ENCODE measurements at places on chromosomes 2 and 18.

GRCh38 chr2:224947566-224947965 is 94.7 kb downstream of the DOCK10 start:
- DNase-seq = no peak

DNA sequence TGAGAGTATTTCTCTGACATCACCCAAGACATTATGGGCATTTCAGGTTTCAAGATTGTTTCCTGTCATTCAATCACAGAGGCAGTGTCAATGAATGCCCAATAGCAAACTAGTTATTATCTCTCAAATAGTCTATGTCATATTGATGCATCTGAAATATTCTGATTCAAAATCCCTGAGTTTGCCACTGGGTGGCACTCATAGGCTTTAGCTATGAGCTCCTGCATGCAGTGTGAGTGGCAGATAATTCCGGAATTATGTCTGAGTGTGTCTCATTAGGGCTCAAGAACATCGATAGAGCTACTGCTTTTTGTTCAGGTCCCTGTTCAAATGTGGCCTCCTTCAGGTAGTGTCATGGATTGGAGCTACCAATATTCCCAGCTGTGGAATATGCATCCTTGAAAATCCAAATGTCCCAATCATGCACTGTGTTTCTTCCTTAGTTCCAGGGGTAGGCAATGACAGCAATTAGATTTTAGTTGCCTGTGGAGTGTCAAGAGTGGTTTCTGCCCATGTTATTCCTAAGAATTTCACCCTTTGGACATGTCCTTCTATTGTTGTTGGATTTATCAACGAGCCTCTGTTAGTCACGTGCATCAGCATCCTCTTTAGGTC is 7.8 kb upstream of the OR6B3 start:
- no peak for DNase-seq

DNA sequence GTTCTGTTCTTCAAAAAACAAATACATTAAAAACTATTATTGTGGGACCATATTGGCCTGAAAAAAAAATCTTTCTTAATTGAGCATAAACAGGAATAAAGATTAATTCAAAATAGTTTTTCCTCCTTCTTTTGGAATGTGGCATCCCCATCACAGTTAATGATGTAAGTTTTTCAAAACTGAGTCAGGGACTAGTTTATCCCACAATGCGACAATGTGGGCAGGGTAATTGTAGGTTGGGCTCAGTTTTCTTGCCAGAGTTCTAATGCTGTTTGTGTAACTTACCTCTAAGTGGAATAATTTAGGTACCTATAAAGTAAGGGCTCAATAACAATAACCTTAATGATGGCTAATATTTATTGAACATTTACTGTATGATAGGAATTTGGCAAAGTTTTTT is 82.0 kb downstream of the PMS1 start:
- DNase-seq = no peak

GRCh38 chr2:110783196-110783873 is 51.0 kb downstream of the ACOXL start:
- DNase-seq = no peak

DNA sequence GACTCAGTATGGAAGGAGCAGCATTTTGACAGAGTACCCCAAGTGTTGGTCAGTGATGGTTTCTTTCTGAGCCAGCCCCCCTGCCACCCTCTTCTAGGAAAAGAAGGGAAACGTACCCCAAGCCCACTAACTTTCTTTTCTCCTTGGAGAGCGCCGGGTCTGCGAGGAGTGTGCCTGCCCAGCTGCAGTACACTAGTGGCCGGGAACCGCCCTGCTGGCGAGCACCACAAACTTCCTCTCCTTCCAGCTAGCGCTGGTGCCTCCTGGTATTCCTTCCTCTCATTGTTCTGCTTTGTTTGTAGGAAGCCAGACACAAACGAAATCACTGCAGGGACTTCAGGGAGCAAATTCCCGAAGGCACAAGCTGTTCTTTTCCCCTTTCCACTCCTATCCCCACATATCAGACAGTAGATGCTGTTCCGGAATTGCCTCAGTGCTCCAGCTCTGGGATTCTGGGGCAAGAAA is 1.8 kb downstream of the CCDC85A start:
- no peak for DNase-seq

- DNase-seq = no peak
Observed at GRCh38 chr18:10588975-10589374, 63.1 kb downstream of the NAPG start.

- no peak for DNase-seq
Observed at GRCh38 chr2:3954261-3954660, 250.9 kb downstream of the DCDC2C start.

GRCh38 chr18:55321265-55322177 is 266.5 kb downstream of the TCF4 start:
- peak; percentile 61 for DNase-seq

DNA sequence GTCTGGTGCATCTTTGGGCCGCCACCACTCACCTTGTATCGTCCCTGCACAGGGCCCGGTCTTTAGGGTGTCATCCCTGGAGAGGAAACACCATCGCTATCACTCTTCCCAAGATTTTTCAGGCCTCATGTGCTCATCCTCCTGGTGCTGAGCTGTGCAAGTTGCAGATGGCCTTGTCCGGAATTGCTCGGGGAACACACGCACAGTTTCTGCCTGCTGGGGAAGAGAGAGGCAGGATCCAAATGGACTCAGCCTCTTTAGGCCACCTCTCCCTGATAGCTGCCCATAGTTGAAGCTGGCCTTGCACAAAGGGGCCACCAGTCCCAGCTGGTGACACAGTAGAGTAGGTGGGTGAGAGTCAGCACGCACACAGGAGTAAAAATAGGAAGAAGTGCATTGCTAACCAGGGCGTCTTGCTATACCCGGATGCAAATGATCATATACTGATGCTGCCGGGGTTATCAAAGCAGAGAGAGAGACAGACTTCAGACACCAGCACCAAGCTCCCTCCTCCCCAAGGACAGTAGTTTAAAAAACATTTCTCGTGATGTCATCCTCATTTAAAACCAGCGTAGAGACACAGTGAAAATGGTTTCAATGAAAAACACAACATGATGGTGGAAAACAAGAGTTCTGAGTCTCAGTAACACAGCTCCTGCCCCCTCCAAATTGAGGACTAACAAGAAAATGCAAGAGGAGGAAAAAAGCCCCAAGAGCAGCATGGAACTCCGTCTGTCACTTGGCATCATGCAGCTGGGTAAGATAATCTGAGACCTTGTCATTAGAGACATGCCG is 147.5 kb upstream of the NCK2 start:
- DNase-seq = no peak

DNA sequence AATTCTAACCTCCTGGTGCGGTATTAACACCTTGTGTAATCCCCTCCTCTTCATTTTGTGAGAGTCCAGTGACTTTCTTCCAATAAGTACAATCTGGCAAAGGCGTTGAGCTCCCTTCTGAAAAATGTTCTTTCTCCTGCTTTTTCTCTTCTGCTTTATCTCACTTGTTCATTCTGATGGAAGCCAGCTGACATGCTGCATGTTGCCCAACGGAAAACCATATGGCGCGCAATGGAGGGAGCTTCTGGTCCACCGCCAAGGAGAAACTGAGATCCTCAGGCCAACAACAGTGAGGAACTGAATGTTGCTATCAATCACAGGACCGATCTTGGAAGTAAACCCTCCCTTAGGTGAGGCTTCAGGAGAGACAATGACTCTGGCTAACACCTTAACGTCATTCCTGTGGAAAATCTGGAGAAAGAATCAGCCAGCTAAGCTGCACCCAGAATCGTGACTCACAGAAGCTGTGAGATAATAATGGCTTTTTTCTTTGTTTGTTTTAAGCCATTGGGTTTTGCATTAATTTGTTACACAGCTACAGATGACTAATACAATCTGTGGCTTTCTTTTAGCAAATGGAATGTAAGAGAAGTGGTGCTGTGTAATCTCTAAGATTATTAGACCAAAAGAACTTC is 1323.9 kb upstream of the DDX18 start:
- no peak for DNase-seq

- no peak for DNase-seq
Observed at GRCh38 chr2:220275454-220275853, 648.0 kb downstream of the SLC4A3 start.
